ENCODE measurements at places on chromosomes 2 and 18.

DNA sequence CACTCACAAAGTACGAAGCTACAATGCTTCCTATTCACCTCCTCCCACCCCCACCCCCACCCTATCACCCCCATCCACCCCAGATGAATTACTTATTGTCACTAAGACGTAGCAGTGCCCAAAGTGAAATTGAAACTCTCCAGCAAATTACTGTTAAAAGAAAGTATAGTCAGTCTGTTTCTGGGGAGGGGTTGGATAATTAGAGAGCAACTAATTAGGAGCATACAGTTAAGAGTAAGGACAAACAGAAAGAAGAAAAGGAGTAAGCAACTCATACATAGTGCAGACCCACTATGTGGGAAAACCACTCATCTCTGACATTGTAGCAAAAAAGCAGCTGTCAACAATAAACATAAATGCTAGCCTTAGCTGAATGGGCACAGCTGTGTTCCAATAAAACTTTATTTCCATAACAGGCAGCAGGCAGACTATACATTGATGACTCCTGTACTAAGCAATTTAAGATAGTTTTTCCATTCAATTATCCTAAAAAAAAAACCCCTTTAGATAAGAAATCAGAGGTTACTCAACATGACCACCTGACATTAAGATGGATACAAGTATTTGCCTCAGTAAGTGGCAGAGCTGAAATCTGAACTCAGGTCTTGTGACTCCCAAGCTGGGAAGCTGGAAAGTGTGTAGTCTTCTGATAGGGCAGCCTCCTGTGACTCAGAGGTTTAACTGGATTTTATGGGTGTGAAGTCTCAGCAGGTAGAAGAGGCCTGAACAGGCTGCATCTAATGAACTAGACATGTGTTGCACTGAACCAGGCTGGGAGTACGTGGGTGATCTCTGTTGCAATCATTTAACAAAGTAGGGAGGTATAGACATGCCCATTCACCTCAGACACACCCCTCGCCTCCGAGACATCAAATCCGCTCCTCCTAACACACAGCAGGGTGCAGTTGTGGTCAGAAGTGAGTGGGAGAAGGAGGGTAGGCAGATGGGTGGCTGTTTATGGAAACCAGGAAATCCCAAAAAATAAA lies 171.8 kb upstream of the KLF7 start:
- no peak for DNase-seq

GRCh38 chr2:3229221-3229620 lies 148.4 kb downstream of the EIPR1 start:
- no peak for DNase-seq

- DNase-seq = no peak
Measured at GRCh38 chr2:3608373-3609278, 13.7 kb downstream of the COLEC11 start.

DNA sequence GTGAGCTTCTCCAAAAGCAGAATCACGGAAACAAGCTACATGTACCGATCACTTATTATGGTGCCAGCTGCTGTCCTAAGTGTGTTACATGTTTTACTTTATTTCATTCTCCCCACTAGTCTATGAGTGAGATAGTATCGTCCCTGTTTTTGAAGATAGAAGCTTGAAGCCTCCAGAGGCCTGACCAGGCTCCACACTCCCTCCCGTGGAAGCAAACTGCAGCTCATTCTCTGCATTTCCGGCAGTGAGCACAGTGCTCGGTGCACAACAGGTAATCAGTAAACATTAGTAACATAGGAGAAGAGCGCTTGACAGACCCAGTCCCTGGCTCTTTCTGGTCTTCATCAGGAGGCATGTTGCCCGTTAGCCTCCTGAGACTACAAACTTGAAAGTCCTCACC lies 72.9 kb downstream of the ZBTB7C start:
- no peak for DNase-seq

DNA sequence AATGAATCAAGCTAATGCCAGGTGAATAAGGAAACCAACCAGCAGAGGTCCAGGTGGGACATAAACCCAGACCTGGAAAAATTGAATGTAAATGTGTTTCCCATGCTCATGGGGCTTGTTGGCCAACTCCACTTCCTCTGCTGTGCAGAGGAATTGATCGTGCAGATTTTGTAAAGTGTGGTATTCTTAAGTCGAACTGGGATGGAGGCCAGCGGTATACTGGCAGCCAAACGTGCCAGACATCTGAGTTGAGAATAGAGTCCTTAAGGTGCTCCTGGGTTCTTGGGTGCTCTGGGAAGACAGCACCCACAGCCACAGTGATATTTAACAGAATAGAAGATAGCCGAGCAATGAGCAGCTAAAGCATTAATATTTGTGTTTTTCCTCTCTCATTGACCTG lies 146.5 kb upstream of the LGALSL start:
- DNase-seq = no peak

- no peak for DNase-seq
Measured at GRCh38 chr2:12436483-12436882, 280.3 kb upstream of the TRIB2 start.

DNA sequence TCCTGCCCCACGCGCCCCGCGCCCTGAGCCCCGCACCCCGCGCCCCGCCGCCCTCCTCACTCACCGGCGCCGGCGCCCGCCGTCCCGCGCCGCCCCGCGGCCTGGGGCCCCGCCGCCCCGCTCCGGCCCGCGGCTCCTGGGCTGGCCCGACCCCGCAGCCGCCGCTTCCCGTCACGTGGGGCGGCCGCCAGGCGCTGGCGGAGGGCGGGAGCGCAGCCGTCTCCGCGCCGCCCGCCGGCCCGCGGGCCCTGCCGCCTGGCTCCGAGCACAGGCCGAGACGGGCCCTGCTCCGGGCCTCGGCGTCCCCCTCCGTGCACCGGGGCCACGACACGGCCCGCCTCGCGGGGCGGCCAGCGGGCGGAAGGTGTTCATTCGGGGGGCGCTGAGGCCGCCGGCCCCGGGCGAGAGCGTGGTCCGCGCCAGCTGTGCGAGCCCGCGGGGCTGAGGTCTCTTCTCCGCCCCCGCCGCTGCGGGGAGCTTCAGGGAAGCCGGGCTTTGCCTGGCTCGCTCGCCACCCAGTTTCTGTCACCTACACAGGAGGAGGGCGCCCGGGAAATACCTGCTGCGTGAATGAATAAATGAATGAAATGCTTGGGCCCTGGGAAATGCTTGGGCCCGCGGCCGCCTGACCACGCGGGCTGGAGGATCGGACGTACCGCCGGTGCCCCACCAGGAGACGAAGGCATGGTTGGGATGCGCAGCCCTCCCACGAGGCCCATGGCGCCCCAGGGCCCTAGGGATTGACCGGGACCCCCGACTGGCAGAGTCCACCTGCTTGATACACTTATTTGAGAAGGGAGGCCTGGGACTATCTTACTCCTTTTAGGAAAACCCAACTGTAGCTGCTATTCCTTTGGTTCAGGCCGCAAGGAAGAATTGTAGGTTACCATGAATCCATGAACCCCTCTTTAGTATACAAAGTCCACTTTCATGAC lies at the start of gene TGFBRAP1:
Gene TGFBRAP1, minus strand, starts transcription at position 175 of the 935 bp plus-strand sequence. CDS start 21,434 bp downstream, outside the sequence.
- DNase-seq = peak; percentile 20

DNA sequence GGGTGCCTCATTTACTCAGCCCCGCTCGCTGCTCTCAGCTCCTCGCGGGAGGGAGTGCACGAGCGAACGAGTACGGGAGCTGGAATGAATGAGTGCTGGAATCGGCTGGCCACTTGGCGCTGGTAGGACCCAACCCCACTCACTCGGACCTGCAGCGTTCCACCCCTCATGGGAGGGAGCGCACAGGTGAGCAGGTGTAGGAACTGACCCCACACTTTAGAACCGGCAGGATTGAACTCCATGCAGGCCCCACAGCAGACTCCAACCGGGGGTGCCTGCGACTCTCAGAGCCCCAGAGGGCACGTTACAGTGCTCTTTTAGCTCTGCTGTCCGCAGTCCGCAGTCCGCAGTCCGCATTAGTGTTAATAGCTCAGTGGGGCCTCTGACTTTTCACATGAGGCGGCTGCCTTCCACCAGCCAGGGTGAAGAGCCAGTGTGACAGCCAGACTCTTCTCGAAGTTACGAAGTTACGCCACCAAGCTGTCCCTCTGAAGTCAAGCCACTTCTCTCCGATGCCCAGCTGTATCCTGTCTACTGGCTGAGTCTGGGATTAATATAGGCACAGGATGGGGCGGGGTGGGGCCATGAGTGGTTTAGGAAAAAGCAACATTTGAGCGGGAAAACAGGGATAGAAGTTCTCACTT lies 102.7 kb upstream of the ARHGAP15 start:
- no peak for DNase-seq

GRCh38 chr18:77015771-77016710 lies 116.5 kb downstream of the MBP start:
- DNase-seq = no peak

- DNase-seq = no peak
Measured at GRCh38 chr2:109046925-109047508, 58.0 kb upstream of the EDAR start.

GRCh38 chr2:119222863-119223520 lies 642 bp upstream of the STEAP3 start:
- no peak for DNase-seq

GRCh38 chr2:207505171-207505570 lies 24.6 kb upstream of the CREB1 start:
- no peak for DNase-seq

DNA sequence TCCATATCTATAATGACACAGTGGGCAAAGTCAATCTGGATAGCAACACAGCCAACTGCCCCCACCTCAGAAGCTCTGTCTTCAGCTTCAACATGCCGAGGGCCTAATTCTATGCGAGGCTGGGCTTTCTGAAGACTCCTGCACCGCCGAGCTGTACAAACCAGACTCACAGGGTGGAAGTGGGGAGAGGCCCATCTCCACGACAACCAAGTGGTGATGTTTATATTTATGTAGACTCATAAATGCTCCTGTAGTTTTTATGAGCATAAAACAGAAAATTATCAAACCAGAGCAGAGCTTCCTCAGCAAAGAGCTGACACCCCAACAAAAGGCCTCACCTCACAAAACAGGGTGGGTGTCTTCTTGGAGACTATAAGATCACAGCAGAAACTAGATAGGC lies 77.0 kb upstream of the LGALSL start:
- no peak for DNase-seq

DNA sequence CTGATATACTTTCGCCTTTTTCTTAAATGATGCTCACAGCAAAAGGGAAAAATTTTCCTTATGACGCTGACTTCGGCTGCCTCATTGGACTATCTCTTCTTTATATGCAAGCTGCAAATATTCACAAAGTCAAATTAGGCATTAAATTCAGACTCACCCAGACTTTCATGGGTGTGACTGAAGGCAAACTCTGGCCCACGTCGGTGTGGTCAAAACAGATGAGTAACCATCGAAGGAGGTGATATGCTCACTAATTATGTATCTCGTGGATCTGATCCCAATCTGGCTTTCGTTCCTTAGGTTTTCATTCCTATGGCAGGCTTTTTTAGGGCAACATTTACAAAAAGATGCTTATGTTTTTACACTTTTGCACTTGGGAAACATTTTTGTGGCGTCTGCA lies 36.6 kb downstream of the FAM124B start:
- no peak for DNase-seq

DNA sequence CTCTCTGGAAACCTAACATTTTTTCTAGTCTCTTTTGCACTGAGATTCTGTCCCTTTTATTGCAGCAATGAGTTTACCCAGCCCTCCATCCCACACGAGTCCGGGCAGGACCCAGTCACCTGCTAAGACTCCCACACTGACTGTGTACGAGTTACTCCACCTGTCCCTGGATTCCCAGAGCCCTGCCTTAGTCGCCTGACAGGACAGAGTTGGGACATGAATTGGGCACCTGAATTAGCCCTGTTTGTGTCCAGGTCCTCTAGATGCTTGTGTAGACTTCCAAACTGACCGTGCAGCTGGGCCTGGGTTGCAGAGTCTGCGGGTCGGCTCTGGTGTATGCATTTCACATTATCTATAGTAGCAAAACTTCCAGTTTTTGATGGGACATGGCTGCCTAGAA lies 238.7 kb downstream of the VAPA start:
- no peak for DNase-seq

GRCh38 chr2:99662761-99663341 lies 173.0 kb upstream of the REV1 start:
- DNase-seq = no peak

- no peak for DNase-seq
Measured at GRCh38 chr2:24731923-24732322, 61.3 kb downstream of the PTRHD1 start.

GRCh38 chr2:36831185-36831584 lies 134.7 kb downstream of the VIT start:
- DNase-seq = no peak

- no peak for DNase-seq
Measured at GRCh38 chr2:214310319-214310718, 100.5 kb upstream of the VWC2L start.

DNA sequence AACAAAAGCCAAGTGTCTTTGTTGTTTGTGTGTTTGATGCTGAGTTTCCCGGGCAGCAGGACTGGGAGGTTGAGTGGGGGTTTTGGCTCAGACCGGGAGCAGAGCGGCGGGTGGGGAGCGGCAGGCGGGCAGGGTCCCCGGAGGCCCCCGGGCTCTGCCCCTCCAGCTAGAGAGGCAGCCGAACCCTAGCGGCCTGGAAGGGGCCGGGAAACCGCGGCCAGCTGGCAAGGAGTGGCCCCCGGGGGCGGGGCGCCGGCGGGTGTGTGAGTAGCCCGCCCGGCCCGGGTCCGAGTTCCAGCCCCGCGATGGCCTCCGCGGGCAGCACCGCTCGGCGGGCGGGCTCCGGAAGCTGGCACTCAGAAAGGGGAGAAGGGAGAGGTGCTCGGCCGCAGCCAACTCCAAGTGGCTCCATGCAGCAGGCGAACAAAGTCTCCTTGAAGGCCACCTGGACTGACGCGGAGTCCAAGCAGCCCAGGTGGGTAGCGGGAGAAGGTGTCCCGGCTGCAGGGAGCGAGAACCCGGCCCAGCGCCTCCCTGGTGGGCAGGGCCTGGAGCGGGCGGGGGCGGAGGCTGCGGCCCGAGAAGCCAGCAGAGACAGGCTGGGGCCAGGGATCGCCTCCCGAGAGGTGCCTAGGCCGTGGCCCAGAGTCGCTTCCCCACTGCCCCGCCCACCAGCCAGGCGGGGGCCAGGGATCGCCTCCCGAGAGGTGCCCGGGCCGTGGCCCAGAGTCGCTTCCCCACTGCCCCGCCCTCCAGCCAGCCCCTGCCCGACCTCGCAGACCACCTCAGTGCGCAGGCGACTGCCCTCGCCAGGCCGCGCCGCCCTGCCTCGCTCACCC lies at the start of gene ANKRD53:
Gene ANKRD53, plus strand, starts transcription at position 290 of the 839 bp plus-strand sequence. Its CDS starts 16 bp downstream, at position 306.
- DNase-seq = no peak

- DNase-seq = no peak
Measured at GRCh38 chr2:12721566-12722446, 5.1 kb downstream of the TRIB2 start.

- DNase-seq = no peak
Measured at GRCh38 chr2:67259556-67260342, 137.4 kb upstream of the ETAA1 start.

DNA sequence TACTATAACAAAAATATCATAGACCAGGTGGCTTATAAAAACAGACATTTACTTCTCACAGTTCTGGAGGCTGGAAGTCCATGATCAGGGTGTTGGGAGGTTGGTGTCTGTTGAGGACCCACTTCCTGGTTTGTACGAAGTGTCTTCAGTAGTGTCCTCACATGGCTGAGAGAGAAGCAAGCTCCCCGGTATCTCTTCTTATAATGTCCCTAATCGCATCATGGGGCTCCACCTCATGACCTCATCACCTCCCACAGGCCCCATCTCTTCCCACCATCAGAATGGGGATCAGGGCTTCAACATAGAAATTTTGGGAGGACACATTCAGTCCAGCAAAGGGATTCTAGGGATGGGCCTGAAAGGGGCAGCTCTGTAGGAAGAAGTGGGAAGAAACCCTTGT lies 4.8 kb upstream of the NIFK start:
- DNase-seq = no peak

Data from stimulated activated CD4-positive, alpha-beta T cell treated with anti-CD3 and anti-CD28 coated beads, Interleukin-1b, Interleukin-23, amount 100 ng/mL, for 24 hours (primary cell).